ENCODE measurements at places on chromosomes 2 and 18.

DNA sequence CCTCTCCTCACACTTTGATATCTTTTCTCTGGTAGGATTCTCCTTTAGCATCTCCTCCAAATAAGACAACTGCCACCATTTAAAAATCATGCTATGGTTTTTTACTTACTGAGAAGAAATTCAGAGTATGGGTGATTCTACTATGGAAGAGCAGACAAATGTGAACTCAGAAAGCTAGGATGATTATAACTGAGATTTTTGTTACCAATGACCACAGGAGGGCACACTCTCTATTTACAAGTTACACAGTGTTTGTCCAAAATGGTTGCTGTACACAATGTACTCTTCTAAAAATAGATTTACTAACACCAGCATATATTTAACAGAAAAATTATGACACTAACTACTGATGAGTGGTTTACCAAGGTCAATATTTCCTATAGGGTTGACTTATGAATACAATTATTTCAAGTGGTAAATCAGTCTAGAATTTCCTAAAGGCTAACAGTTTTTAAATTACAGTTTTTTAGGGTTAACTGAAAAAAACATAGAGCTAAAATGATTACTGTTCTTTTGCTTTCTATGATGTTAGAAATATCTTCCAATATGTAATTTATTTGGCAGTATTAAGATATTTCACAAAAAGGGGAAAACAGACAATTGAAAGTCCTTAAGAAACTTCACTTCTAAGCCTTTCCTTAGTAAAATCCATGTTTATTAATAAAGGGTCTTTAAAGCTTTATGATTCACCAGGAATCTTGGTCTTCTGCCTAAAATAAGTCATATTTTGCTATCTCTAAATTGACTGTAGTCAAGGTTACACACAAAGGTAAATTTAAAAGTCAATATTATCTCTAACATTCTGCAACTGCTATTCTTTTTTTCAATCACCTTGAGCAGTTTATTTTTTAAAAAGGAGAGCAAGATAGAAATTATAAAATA lies 57.2 kb downstream of the MAP4K3 start:
- DNase-seq = no peak

DNA sequence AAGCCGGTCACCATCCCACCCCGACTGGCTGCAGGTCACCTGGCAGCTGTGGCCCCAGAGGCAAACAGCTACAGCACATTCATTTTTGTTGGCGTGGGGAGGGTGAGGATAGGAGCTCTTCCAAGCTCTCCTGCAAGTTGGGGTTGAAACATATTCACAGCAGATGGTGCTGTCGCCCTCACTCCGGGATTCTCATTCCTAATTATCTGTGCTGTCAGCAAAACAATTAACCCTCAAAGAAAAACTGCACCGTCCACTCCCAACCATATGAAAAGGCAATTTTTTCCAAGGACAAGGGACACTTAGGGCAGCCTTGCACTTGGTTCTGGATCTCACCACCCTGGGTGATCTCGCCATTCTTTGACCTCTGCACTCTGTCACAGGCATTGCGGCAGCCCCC lies 68.6 kb downstream of the ZBTB7C start:
- no peak for DNase-seq

- DNase-seq = no peak
Measured at GRCh38 chr2:154402213-154402612, 296.3 kb upstream of the KCNJ3 start.

DNA sequence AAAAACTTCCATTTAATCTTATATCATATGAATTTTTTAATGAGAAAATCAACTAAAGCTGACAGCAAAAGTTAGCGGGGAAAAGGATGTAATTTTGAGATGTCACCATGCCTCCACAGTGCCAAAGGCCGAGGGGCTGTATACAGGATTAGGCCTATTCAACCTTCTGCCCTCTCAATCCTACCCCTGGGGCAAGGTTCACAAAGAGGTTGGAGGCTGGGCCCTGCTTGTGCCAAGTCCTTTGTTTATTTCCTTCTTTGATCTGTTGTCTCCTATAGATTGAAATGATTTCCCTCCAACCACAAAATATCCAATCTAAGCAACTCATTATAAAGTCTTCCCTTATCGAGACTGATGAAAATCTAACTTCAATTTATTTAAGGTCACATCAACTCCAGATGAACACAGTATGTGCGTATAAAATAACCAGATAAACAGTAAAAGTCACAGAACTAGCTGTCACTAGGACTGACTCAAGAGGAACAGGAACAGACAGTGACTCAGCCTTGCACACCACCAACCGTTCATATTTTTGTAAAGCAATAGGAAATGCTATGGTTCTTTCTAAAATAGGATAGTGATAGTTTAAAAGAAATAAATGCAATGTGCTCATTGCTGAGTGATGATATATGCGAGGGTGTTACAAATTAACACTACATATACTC lies 95.8 kb downstream of the SLC25A12 start:
- no peak for DNase-seq

DNA sequence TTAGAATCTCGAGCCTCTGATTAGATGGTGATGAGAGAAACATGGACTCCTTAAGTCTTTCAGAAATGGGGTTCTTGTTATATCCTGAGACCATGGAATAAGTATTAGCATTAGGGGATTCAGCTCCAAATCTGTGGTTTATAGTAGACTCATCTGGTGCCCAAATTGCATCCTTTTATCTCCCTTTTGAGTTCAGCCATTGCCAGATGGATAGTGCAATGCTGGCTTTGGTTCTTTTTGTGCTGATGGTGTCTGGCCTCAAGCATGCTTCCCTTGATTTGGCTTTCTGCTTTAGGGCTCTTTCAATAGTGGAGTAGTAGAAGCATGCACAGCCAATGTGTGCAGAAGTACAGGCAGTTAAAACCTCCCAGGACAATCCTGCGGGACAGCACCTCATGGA lies 306.4 kb downstream of the TSN start:
- no peak for DNase-seq

DNA sequence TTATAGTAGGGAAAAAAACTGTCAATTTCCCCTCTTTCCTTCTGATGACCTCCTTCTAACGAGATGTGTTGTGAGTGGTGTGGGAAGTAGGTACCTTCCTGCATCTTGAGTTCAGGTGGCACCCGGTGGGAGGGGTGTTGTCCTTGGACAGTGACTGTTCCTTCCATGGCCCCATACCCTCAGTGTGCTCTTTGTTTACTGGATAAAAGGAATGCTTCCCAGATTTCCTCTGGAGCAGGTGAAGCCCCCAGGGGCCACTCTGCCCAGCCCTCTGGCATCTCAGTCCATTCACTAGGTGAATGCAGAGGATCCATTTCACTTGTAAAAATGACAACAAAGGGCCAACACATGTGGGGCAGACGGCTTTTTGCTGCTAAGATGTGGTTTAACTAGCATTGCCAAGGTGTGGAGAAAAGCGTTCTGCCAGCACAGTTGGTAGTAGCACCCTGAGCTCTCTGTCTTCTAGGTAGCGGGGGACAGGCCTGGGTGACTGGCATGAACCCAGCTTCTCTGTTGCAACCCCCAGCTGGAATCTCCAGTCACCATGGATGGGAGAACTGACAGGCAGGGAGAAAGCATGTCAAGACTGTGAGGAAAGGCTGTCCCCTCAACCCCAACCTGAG lies 6.9 kb downstream of the GDF7 start:
- DNase-seq = no peak

- DNase-seq = no peak
Measured at GRCh38 chr2:127639111-127639474, 6.9 kb upstream of the GPR17 start.

- no peak for DNase-seq
Measured at GRCh38 chr2:147096671-147097070, 748.2 kb upstream of the ACVR2A start.

DNA sequence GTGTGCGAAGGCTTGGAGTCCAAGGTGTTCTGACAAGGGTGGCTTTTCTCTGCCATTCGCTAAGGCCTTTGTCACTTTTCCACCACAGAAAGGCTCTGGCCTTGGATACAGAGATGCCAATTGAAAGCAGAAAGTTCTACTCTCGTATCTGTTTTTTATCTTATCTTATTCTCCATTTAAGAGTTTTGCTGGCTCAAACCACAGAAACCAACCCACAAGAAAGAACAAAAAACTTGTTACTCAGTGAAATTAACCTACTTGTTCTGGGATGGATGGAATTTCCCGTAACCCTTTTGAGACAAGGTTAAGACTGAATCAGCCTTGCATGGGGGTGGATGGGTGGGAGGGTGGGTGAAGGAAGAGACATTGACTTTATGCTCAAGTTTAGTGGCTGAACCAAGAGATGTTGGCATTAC lies 221.7 kb downstream of the CDH20 start:
- DNase-seq = no peak

GRCh38 chr2:37858400-37858711 lies 66.7 kb upstream of the RMDN2 start:
- no peak for DNase-seq

DNA sequence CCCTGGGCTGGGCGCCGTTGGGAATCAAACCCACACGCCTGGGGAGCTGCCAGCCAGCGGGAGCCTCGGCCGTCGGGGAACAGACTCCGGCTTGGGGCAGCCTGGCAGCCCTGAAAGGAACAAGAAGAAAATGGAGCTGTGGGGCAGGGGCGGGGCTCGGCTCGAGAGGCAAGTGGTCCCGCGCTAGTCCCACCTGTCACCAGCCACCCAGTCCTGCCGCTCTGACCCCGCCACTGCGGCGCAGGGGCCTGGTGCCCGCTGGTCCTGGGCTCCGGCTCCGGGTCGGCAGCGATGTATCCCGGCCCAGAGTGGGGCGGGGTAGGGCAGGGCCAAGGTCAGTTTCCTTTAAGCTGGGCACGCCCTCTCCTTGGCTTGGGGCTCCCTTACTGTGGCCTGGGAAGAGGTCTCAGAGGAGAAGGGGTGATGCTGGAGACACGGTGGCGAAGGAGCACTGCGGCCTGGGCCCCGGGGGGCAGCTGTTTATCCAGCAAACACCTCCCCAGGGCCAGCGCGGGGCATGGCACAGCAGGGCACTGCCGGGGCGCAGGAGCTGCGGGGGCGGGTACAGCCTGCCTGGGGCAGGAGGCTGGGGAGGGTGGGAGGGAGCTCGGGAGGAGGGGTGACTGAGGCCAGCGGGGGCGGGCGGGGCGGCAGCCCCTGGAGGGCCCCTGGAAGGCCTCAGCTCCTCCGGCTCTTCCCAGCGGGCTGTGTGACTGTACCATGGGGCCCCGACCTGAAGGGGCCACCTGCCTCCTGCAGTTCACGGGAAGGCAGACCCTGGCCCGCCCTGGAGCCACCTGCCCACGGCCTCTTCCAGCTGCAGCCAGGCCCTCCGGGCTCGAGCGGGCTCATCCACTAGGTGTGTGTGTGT lies 15.6 kb downstream of the ODC1 start:
- DNase-seq = no peak

GRCh38 chr2:170819680-170820664 lies 3.3 kb downstream of the GAD1 start:
- DNase-seq = no peak

- no peak for DNase-seq
Measured at GRCh38 chr2:202141329-202141947, 68.4 kb downstream of the KIAA2012 start.

GRCh38 chr2:74357627-74358026 lies 14.4 kb upstream of the SLC4A5 start:
- DNase-seq = no peak

GRCh38 chr2:67835266-67835665 lies 227.5 kb downstream of the C1D start:
- no peak for DNase-seq

DNA sequence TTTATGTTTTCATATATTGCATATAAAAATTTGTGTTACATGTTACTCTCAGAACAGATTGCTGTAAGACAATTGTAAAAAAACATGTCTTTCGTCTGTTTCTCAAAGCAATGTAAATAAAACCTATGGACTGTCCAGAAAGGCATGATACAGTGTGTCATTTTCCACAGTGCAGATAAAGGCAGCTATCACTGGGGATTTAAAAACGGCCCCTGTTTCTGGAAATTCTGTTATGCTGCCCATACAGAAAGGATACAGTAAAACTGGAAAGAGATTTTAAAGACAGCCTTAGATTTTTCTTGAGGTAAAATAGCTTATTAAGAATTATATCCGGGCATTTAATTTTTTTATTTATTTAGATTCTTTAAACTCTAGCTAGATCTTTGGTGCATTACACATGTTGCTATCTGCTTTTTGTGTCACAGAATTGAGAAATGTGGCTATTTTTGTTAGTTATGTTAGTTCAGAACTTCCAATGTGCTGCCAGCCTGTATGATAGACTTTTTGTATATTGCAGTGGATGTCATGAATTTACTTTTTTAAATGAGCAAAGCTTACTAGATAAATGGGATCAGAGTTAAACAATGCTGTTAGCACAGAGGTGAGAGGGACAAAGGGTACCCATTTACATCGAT lies 859 bp upstream of the INO80D start:
- peak; percentile 33 for DNase-seq

GRCh38 chr2:216546641-216547403 lies 48.2 kb downstream of the RPL37A start:
- DNase-seq = no peak

- no peak for DNase-seq
Measured at GRCh38 chr2:159192371-159192918, 94.1 kb downstream of the WDSUB1 start.

- DNase-seq = no peak
Measured at GRCh38 chr2:234955971-234956509, 4.2 kb downstream of the SH3BP4 start.

- DNase-seq = no peak
Measured at GRCh38 chr2:179877601-179878364, 16.4 kb upstream of the ZNF385B start.

- DNase-seq = no peak
Measured at GRCh38 chr2:20925265-20925889, 102.5 kb upstream of the LDAH start.

GRCh38 chr18:6590326-6590725 lies 139.2 kb upstream of the ARHGAP28 start:
- no peak for DNase-seq

DNA sequence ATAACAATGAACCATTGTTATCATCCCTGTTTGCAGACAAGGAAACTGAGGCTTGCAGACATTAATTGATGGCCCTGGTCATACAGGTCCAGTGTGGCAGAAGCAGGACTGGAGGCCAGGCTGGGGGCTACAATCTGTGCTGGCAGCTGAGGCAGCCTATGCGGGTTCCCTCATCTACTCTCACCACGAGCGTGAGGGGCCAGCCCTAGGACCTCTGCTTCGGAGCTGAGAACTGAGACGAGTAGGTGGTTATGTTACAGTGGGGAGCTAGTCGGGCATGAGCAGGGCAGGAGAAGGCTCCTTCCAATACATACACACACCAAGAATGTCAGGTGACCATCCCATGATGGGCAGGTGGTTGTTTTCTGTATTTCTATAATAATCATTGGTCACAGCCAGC lies 82.2 kb upstream of the ASB18 start:
- no peak for DNase-seq

GRCh38 chr2:75580156-75580555 lies 19.4 kb upstream of the EVA1A start:
- no peak for DNase-seq

DNA sequence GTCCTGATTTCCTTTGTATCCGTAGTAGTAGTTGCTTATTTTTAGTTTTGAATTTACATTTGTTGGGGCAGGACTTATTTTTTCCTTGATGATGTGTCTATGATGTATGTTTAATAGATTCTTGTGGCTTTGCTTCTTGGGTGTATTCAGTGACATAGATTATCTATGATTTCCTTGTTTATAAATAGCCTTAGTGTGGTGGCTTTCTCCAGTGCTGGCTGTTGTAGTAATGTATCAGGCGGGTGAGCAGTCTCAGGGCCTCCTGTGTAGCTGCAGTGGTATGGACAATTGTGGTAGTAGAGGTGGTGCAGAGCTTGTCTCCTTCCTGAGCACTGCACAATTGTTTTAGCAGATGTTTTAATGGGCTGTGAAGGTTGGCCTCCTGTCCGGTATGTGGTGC lies 60.5 kb downstream of the SMCHD1 start:
- no peak for DNase-seq
